ENCODE measurements at places on chromosomes 13 and 19.

- no peak for DNase-seq
Observed at GRCh38 chr13:86098511-86098910, 299.3 kb upstream of the SLITRK6 start.

DNA sequence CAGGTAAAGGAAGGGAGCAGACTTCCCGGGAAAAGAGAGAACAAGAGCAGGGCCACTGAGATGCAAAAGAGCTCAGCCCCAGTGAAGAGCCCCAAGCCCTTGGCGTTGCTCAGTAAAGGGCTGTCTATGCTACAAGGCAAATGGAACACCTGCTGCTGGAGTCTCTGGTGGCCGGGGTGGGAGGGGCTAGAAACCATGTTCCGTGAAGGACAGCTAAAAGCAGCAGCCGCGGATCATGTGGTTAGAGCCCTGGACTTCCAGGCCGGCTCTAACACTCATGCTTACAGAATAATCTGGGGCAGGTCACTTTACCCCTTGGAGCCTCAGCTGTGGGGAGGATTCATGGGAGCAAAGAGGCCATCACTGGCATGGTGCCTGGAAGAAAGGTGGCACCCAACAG, 17.8 kb downstream of the POU2F2 start:
- no peak for DNase-seq

DNA sequence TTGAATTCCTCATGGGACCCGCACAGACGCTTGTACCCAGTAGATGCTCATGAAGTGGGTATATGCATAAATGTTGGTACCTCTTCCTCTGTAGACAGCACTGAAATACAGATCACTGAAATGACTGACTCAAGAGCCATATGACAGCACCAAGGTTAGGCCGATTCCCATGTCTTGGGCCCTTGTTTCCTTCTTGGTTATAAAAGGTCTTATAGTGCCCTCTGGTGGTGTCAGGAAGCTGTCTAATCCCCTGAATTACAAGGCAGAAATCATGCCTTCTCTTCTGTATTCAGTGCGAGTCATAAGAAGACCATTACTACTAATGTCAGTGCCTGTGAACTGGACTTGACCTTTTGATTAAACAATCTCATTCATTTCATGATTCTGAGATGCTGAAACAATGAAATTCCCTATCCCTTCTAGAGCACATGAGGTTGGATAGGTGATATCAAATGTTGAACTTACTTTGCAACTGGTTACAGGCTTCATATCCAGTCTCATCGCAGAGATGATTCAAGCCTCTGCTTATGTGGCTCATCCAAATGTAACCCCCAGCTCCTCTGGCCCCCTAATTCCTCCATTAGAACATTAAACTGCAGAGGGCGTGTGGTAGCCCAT, 59.7 kb downstream of the SPATA13 start:
- peak; percentile 66 for DNase-seq

DNA sequence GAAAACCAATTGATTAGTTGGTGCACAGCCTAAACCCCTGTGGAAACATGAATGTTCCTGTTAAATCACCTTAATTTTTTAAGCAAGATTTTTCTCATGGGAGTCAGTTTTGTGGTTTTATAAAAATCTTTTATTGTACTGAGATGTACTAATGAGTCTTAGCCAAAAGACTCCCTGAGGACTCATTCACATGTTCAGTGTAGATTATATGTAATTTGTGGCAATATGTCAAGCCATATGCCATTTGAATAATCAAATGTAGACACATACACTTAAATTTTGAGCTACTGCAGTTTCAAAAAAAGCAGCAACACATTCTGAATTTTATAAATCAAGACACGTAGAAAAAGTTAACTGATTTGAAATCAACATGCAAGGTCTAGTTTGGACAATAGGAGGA, 395.2 kb downstream of the MYO16 start:
- DNase-seq = no peak

GRCh38 chr13:51971520-51972426, 39.5 kb downstream of the ATP7B start:
- DNase-seq = no peak

DNA sequence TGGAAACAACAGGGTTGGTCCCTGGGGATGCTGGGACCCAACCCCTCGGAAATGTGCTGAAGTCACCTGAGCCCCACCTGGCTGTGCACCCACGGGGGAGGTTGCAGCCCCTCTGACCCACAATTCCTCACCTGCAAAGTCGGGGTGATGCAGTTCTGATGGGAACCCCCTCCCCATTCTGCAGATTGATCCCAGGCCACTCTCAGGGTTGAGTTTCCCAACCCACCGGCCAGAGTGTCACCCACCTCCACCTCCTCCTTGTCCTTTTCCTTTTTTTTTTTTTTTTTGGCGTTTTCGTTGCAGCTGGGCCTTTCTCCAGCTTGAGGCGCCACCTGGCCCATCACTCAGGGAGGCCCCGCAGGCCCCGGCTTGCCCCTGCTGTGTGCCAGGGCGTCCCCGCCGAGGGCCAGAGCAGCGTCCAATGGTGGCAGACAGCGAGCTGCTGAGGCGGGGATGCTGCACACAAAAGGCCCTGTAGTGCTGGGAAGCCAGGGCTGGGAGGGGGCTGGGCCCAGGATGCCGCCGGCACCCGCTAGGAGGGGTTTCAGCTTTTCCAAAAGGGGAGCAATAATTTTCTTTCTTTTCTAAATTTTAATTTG, 4.6 kb downstream of the PIK3R2 start:
- no peak for DNase-seq

DNA sequence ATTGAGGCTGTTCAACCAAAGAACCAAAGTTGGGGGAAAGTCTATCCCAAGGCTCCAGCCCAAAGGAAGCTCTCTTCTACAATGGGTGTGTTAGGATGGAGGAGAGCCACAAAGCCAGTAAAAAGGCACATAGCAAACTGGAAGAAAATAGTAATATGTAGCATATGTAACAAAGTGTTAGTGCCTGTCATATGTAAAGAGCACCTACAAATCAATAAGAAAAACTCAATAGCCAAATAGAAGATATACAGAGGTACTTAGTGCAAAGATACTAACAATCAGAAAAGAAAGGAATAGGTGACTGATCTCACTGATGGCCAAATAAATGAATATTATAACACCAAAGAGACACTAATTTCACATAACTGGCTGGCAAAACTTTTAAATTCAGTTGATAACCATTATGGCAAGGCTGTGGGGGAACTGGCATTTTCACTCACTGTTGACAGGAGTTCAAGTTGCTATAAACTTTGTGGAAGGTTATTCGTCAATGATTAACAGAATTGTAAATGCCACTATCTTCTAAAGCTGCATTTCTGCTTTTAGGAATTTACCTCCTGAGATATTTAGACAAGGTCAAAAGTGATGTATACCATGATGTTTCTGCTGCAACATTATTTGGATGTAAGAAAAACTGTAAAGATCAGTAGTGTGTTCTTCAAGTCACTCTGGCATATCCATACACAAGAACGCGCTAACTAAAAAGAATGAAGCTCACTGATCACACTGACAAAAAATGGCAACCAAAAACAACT, 110.8 kb downstream of the GNG7 start:
- DNase-seq = no peak

DNA sequence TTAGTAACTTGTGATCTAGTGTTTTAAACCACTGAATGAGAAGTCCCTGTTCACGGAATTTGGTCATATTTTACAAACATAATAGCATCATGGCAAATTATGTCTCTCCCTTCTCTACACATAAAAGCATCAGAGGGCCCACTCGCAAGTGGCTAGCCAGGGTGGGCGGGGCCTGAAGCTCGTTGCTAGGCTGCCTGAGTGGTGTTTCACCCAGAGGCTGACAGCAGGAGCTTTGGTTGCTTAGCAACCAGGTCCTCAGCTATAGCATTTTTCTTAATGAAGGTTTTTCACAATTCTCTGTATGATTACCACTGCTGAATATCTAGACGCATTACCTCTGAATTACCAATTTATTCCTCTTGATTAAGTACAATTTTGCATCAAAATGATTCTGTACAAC, 126.5 kb downstream of the NALCN start:
- DNase-seq = no peak

GRCh38 chr19:6470173-6470572, 6.1 kb downstream of the CRB3 start:
- DNase-seq = no peak

- no peak for DNase-seq
Observed at GRCh38 chr19:12788042-12788681, 3.1 kb upstream of the JUNB start.

DNA sequence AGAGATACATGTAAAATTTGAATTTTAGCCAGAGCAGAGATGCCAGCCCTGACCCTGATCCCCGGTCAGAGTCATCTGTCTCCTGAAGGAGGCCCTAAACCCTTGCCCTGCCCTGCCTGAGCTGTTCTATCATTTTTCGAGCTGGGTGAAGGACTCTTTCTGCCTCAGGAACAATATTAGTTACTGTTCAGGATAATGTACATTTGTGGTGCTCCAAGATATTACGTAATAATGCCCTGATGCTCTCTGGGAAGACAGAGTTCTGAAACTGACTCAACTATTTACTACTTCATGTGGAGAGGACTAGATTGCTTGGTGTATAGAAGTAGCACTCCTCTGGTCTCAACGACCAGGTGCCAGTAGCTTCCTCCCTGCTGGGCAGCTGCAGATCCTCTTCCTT, 37.9 kb upstream of the UBL3 start:
- DNase-seq = no peak

GRCh38 chr13:32549788-32550187, 11.2 kb upstream of the N4BP2L2 start:
- no peak for DNase-seq

DNA sequence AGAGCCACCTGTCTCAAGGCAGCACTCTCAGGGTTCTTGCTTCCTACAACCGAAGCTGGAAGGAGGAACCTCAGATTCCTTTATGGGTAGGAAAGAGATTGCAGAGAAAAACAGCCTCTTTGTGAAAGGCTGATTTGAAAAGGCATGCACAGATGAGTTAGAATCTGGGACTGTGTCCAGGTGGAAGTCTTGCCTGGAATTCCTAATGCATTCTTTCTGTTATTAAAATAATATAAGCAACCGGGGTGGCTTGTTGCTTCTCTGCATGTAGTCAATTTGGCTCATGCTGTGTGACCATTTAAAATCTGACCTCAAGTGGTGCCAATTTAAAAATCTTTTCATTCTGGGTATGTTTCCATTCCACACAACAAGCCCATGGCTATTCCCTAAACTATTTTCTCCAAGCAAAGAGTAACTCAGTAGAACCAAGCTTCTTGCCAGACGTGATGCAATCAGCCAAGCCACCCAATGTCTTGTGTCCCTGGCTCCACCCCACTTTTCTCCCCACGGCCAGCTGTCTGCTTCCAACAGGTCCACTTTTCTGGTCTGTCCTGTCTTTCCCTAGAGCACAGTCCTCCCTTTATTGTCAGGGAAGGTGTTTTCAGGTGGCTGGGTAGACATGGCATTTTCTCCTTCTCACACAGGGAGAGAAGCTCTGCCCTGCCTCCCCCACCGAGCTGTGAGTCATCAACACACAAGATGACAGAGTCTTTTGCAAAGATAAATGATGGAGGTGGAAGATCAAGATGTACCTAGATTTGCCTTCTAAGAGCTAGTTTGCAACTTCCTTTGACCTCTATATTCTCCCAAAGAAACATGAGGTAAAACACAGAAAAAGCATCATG, 394.3 kb downstream of the FOXO1 start:
- DNase-seq = no peak

DNA sequence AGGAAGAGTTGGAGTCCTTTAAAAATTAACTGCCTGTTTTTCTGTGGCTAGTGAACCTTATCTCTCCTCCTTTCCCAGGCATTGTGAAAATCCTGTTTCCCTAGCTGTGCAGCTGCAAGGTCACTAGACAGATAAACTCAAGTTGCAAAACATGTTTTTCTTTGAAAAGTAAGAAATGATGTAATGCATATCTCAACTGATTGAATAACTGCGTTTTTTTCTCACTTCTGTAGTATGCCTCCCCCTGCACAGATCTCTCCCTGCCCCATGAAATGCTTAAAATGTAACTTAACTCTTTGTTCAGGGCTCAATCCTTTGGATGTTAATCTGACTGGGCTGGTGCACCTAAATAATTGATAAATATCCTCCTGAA, 27.7 kb upstream of the CYSLTR2 start:
- DNase-seq = no peak

- DNase-seq = no peak
Observed at GRCh38 chr19:41189425-41190065, 3.5 kb upstream of the CYP2S1 start.

DNA sequence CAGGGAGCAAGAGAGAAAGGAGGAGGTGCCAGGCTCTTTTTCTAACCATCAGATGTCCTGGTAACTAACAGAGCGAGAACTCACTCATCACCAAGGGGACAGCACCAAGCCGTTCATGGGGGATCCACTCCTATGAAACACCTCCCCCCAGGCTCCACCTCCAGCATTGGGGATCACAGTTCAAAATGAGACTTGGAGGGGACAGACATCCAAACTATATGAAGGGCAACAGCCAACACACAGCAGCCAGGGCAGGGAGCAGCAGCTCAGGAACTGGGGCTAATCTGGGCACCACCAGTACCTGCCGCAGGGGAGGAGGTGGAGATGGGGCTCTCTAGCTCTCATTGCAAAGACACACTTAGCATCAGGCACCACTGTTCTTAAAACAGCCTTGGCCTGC, 34.3 kb upstream of the VSTM2B start:
- no peak for DNase-seq

Measured in GM12864 (cell line).